Stimulated activated effector memory CD8-positive, alpha-beta T cell treated with anti-CD3 and anti-CD28 coated beads, Interleukin-12 subunit alpha, Interleukin-12 subunit beta, amount 100 ng/mL, for 72 hours (primary cell): ENCODE measurements at places on chromosomes 12 and 14.

- no peak for DNase-seq
Observed at GRCh38 chr14:104215706-104216334, 77.4 kb downstream of the KIF26A start.

GRCh38 chr12:16369156-16369555 lies 21.7 kb downstream of the MGST1 start:
- DNase-seq, result no peak

GRCh38 chr12:109656743-109657142 lies 56.9 kb upstream of the FAM222A start:
- DNase-seq, result no peak

GRCh38 chr14:80313806-80314205 lies 102.5 kb upstream of the DIO2 start:
- DNase-seq, result no peak

DNA sequence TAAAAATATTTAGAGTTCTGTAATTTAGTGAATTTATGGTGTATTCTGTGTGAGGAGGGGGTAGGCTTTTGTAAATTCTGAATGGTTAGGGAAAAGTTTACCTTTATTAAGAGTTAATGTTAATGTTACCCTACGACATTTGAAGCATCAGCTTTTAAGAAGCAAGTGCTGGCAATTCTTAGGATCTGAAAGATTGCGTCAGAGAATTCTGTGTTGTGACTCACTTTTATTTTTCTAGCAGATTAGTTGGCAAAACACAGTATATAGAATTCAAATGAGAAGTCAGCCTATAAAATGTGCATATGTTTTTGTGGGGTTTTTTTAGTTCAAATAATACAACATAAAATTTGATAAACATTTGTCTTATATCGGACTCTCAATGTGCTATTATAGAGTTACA lies 97.6 kb downstream of the RAD52 start:
- DNase-seq, result no peak

DNA sequence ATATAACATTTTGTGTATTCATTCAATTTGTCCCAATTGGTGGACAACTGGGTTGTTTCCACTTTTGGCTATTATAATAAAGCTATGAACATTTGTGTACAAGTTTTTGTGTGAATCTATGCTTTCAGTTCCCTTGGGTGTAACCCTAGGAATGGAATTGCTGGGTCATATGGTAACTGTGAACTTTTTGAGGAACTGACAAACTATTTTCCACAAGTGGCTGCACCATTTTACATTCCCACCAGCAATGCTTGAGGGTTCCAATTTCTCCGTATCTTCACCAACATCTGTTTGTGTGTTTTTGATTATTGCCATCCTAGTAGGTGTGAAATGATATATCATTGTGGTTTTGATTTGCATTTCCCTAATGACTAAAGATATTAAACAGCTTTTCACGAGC lies 13.0 kb downstream of the LPCAT3 start:
- no peak for DNase-seq

DNA sequence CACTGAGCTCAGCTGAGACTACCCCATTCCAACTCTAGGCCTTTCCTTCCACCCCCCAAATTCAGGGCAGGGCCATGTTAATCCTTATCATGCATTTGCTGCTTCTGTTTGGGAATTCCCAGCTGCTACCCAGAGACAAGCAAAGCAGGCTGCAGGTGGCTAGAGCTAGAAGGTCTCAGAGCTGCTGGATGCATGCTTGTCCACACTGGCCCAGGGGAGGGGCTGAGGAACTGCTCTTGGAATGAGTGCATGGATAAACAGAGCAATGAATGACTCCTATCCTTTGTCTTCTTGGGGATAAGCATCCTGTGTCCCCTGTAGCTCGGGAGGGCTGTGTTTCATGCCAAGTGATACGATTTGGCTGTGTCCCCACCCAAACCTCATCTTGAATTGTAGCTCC lies 136.8 kb upstream of the NOS1 start:
- no peak for DNase-seq

DNA sequence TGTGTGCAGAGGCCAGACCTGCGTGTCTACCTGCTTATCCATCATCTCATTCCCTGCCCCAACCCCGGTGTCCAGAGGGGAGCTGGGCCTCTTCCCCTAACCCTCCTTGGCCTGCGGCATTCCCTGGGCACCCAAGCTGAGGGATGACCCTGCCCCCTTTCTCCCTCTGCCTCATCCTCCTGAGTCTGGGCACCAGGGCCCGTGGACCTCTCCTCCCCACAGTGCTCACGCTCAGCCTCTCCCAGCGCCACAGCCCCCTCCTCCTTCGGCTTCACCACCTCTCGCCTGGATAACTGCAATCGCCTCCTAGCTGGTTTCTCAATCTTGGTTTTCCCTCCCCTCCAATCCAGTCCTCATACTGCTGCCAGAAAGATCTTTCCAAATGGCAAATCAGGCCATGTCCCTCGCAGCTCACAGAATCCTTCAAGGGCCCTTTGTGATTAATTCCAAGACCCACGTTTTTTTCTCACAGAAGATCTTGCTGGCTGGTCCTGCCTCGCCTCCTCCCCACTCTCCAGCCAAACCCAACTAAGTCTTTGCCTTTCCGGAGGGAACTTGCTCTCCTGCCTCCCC lies 16.2 kb downstream of the IRF2BPL start:
- no peak for DNase-seq

- DNase-seq, result no peak
Observed at GRCh38 chr12:30973175-30973574, 46.6 kb downstream of the TSPAN11 start.

GRCh38 chr12:130934753-130935152 lies 19.0 kb upstream of the ADGRD1 start:
- DNase-seq, result no peak

DNA sequence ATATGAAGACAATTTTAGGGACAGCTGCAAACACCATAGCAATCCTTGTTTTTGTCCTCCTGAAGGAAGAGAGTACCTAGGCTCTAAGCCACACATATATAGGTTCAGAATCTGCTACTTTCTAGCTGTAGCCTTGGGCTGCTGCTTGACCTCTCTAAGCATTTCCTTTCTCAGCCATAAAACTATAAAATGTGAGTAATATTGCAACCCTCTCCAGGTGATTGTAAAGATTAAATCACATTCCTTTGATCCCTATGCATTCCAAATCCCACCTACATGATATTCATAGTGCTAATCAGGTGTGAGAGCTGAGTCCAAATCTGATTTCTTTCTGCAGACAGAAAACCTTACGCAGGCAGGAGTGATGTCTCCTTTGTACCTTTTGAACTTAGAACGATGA lies 913.5 kb downstream of the VRK1 start:
- peak; percentile 4 for DNase-seq

- DNase-seq, result no peak
Observed at GRCh38 chr12:5191803-5192538, 148.3 kb downstream of the KCNA5 start.

GRCh38 chr12:12559719-12560296 lies 2.9 kb downstream of the DUSP16 start:
- DNase-seq, result no peak

GRCh38 chr12:116295327-116296263 lies 18.1 kb upstream of the MED13L start:
- DNase-seq, result no peak

- DNase-seq, result no peak
Observed at GRCh38 chr12:120588948-120589930, 8.0 kb upstream of the POP5 start.

DNA sequence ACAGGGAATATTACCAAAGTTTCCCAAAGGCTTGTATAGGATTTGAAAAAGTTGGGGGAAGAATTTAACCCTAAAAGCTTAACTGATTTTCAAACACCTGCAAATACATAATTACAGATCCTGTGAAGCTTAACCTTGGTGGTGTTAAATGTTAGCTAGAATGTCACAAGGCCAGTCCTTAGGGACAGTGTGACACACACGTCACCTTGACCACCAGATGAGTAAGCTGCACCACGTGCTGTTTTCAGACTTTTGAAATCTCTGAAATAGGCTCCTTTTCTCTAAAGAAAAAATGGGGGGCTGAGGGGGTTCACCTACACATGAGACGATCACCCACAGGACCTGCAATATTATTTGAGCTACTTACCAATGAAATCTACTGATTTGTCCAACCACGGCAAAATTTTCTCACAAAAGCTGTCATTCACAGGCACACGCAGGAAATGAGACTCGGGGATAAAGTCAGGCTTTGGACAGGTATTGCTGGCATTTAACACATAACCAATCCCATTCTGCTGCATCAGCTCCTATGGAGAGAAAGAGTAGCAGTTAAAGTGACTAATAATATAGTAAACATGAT lies 75.9 kb downstream of the DUSP16 start:
- DNase-seq, result no peak

DNA sequence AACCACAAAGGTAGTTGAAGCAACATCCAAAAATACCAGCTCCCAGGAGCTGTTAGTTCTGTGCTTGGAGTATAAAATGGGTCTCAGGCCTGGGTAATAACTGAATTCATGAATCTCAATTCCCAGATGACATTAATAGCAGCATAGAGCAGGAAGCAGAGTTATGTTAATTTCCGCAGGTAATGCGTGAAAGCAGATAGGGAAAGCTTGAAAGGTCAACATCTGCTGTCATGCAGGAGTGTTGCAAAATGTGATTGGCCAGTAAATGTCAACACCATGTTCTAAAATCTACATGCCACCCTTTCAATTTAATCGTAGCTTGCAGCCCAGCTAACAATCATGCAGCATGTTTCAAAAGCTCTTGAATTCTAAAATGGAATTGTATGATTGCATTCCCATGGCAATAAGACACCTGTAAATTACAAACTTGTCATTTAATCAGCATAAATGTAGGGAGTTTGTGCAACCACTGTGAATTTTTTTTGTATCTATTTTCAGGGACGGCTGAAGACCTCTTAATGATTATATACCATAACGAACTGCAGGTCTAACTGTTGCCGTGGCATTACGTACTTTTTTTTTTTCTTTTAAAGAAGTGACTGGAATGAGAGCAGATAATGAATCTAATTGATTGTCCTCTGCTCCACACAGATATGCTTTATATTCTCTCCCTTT lies 635.8 kb upstream of the FOXG1 start:
- DNase-seq, result no peak

DNA sequence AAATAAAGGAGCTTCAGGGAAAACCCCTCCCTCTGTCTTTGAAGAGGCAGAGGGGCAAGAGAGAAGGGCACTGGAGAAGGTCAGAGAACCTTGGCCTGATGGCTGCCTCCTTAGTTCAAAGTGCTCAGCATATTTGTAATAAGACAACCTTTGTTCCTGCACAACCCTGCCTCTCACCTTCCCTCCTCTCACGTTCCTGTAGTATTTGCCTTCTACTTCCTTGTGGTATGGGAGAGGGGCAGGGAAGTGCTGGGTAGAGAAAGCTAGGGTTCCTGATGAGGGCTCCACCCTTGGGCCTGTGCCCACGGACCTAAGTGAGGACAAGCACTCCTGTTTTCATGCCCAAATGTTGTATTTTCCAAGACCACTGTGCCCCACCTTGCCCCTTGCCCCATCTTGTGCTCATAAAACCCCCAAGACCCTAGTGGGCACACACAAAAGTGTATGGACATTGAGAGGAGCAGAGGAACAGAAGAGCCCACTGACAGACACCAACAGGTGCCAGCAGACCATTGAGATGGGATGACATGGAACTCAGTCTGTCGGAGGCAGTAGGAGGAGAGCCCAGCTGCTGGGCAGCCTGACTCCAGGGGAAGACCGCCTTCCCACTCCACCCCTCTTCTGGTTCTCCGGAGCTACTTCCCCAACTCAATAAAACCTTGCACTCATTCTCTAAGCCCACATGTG lies 261.5 kb upstream of the CCDC196 start:
- DNase-seq, result no peak

GRCh38 chr12:92292016-92292415 lies 146.4 kb upstream of the BTG1 start:
- no peak for DNase-seq

- no peak for DNase-seq
Observed at GRCh38 chr12:7892186-7892980, 19.7 kb upstream of the SLC2A14 start.

- DNase-seq, result no peak
Observed at GRCh38 chr12:55937981-55938380, 7.0 kb downstream of the DGKA start.

GRCh38 chr14:101449114-101449513 lies 112.2 kb upstream of the DIO3 start:
- DNase-seq, result no peak

- no peak for DNase-seq
Observed at GRCh38 chr14:105145381-105146180, 23.0 kb downstream of the JAG2 start.

- DNase-seq, result no peak
Observed at GRCh38 chr14:99077076-99077843, 194.7 kb downstream of the BCL11B start.

GRCh38 chr14:78885884-78886283 lies 715.7 kb downstream of the NRXN3 start:
- no peak for DNase-seq

DNA sequence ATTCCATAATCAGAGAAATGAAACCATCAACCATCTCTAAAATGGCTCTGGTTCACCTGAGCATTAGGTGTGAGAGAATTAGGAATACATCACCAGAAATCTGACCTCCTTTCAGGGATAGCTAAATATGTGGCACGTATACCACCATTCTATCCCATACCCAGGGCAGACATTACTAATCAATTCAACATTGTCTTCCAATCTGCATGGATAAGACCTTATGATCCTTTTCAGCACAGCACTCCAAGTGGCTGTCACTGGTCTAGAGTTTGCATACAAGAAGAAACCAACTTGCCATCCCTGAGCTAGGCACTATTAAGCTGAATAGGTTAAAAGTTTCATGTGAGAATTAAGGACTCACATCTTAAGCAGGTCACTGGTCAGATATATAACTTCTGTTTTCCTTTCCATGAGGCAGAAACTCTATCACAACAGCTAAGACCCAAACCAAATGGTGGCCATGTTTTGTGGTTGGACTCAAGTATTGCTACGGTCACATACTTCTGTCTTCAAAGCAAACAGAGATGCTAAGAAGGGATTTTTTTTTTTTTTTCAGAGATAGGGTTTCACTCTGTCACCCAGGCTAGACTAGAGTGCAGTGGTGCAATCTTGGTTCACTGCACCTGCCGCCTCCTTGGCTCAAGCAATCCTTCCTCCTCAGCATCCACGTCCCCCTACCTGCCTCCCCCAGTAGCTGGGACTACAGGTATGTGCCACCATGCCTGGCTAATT lies 249.0 kb downstream of the DPF3 start:
- DNase-seq, result no peak

- no peak for DNase-seq
Observed at GRCh38 chr12:80173083-80173864, 73.9 kb downstream of the OTOGL start.

- DNase-seq, result no peak
Observed at GRCh38 chr12:131041216-131041967, 87.7 kb downstream of the ADGRD1 start.

- DNase-seq, result no peak
Observed at GRCh38 chr12:14614704-14615121, 47.0 kb upstream of the PLBD1 start.

- no peak for DNase-seq
Observed at GRCh38 chr12:61919686-61920085, 340.5 kb upstream of the USP15 start.

GRCh38 chr12:132276066-132276826 lies 53.1 kb downstream of the GALNT9 start:
- DNase-seq, result no peak

DNA sequence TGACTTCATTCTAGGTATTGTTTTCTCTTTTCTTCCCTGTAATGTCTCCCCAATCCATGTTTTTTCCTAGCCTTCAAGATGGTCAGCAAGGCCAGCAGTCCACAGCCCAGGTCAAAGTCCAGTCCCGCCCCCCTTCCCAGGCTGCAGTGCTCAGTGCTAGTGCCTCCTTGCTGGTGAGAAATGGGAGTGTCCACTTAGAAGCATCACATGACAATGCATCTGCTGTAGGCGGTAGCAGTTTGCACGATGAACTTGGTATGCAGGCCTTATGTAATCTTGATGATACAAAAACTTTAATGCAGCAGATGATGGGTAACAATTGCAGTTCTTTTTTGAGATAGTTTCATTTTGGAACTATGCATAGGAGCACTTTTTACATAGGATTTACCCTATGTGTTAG lies 88.4 kb downstream of the PCNX1 start:
- no peak for DNase-seq
